ENCODE measurements at places on chromosomes 12 and 14.

DNA sequence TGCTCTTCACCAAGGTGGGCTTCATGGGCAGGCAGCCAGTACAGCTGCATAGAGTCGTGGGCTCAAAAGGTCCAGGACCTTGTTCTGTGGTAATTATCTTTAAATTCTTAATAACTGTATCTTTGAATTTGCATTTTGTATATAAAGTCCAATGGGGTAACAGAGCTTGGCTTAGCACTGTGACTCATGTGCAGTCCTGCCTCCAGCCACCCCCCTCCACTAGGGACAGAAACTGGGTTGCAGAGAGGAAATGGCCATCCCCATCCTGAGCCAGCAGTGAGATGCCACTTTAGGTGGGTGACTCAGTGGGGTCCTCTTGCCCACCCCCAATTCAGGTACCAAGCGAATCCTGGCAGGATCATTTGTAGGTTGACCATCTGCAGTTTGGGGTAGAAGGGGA, 48.1 kb downstream of the EPS8 start:
- DNase-seq, result no peak

- no peak for DNase-seq
These were observed 37.9 kb upstream of the GARIN6 start for GRCh38 chr12:99609455-99610181.

DNA sequence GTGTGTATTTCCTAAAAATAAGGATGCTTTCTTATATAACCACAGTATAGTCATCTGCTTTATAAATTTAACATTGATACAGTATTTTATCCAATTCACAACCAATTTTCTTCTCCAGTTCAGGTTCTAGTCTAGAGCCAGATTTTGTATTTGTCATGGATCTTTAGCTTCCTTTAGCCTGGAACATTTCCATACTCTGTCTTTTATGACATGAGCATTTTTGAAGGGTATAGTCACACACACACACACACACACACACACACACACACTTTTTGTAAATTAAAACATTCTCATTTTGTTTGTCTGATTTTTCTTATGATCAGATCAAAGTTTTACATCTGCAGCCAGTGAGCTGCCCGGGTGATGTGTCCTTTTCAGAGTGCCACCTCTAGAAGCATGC, 25.4 kb downstream of the CGRRF1 start:
- no peak for DNase-seq

DNA sequence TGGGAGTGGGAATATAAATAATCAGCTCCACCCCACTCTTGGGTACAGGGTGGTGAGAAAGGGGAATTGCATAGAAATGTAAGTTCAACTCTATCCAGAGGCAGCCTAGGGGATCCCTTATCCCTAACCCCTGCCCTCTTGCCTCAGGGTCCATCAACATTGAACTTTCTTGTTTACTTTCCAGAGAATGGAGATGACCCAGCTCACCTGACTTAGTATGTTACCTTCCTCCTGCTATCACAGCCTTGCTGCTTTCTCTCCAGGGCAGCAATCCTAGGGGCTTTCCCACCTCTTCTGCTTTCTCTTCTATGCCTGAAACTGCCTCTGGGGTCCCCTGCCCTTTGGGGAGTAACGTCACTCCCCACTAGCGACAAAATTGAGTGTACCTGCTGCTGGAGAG, 2.7 kb downstream of the LRP1 start:
- DNase-seq, result no peak

GRCh38 chr12:87121896-87122295, 865.7 kb upstream of the MGAT4C start:
- no peak for DNase-seq

DNA sequence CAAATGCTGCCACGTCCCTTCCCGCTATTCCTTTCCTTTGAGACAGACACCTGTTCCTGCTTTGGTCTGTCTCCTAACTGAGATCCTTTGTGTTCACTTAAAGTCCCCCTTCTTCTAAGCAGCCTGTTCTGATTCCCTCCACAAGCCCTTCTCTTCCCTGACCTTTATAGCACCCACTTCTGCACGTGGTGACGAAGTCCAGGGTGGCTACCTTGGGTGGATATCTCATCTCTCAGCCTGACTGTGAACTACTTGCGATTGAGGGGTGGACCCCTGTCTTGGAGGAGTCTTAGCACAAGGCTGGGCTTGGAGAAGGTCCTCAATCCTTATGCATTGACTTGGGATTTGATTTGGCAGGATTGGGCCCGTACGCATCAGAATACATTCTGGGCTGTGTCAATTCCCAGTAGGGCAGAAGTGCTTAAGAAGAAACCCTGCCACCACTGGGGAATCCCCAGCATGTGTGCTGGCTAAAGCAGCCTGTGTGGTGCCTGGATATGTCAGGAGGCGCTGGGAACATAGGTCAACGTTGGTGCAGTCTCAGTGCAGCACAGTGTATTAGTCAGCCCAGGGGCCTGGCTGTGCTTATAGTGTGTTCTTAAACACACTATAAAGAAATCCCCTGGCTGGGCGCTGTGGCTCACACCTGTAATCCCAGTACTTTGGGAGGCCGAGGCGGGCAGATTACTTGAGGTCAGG, 23.6 kb downstream of the KRT80 start:
- no peak for DNase-seq

DNA sequence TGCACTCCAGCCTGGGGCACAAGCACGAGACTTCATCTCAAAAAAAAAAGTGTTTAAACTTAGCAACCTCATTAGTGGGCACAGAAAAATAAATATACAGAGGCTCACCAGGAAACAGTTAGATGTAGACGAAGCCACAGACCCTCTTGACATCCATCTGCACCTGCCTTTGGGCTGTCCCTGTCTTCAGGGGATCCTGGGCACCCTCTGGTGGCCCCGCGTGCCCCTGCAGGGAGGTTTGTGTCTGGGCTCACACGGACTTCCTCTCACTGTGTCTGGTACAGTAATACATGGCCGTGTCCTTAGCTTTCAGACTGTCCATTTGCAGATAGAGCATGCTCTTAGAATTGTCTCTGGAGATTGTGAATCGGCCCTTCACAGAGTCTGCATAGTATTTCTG, 916.5 kb downstream of the TMEM121 start:
- DNase-seq, result no peak

GRCh38 chr12:69447892-69448291, 22.3 kb upstream of the FRS2 start:
- no peak for DNase-seq

DNA sequence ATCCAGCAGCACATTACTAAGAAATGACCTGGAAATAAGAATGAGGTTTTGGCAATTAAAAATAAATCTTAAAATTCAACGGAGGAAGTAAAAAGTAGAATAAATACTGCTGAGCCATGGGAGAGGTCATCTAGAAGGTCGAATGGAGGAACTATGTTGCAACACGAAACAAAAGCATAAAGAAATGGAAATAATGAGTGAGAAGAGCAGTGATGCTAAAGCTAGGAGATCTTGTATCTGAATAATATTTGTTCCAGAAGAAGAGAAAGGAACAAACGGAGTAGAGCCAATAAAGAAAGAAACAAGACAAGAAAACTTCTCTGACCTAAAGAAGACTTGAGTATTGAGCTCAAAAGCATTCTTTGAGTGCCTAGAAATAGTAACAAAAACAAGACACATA, 6.6 kb upstream of the KRT7 start:
- no peak for DNase-seq

GRCh38 chr12:69015017-69015416, 82.0 kb upstream of the CPM start:
- DNase-seq, result no peak

GRCh38 chr14:105290621-105291346, 10.0 kb downstream of the BRF1 start:
- no peak for DNase-seq

DNA sequence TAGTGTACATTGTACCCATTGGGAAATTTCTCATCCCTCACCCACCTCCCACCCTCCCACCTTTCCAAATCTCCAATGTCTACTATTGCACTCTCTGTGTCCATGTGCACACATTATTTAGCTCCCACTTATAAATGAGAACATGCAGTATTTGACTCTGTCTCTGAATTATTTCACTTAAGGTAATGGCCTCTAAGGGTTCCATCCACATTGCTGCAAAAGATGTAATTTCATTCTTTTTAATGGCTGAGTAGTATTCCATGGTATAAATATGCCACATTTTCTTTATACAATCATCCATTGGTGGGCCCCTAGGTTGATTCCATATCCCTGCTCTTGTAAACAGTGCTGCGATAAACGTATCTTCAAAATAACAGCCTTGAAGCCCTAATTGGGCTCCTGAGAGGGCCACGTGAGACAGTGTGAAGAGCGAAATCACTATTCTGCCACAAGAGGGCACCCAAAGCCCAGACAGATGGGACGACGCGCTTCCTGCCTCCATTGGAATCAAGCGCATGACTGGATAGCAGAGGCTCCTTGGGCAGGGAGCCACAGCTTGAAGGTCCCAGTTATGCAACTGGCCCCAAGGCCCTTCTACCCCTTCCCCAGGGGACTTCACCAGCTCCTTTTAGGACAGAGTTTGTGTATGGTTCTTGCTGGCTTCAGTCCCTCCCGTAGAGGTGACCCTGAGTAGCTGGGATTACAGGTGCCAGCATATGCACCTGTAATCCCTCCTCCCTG, 21.3 kb upstream of the CD27 start:
- peak; percentile 57 for DNase-seq

DNA sequence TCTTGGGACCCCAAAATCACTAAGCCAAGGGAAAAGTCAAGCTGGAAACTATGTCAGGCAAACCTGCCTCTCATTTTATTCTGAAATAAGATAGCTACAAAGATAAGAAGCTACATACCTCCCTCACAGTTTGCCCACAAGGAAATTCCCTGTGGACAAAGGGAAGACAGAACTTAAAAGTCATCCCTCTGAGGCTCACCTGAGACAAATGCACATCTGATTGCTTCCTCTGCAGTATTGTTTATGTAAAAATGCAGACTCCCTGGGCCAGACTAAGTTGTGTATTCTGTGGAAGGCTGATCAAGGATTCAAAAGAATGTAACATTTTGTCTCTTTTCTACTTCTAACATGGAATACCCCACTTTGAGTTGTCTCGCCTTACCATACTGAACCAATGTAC, 2.5 kb upstream of the PLBD1 start:
- no peak for DNase-seq

DNA sequence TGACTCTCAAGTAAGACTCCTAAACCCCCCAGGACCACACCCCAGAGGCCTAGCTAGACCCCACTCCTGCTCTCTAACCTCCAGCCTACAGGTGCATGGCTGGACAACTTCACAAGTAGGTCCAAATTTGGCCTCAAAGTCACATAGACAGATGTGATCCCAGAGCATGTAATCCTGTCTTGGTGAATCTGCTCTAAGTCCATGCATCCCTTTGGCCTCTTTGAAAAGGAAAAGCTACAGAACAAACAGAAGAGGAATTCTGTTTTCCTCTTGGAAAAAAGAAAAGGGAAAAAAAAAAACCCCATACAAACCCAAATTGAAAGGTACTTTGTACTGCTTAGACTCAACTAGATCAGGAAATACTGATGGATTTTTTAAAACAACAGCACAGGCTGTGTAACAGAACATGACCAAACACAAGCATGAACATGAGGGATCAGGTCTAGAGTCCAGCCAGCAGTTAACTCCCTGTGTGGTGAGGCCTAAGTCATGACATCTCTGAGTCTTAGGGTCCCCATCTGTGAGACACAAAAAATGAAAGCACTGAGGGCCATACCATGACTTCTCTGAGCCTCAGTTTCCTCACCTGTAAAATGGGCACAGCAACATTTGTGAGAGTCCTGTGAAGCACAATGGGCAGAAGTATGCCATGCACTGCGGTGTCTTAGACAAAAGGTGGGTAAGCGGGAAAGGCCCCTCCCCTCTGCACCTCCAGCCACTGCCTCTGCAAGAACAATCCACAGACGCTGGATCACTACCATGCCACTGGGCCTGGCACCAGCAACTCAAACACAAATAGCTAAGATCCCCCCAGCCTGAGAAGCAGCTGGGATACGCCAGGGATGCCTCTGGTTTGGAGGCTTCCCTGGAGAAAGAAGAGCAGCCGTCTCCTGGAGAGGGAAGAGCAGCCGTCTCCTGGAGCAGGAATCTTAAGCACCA, 9.9 kb downstream of the PITPNM2 start:
- no peak for DNase-seq

DNA sequence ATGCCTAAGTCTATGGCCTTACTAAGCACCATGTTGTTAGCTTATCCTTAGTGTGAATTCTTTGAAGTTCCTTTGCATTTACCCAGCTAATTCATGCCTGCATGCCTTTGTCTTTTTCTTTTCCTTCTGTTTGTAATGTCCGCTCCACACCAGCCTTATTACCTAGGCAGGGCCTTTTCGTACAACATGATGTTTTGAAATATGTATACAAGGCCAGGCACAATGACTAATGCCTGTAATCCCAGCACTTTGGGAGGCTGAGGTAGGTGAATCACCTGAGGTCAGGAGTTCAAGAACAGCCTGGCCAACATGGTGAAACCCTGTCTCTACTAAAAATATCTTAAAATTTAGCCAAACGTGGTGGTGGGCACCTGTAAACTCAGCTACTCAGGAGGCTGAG, 1636.5 kb upstream of the SEL1L start:
- DNase-seq, result no peak

GRCh38 chr14:34794217-34794616, 79.8 kb upstream of the CFL2 start:
- DNase-seq, result no peak

GRCh38 chr12:28209782-28210181, 19.5 kb downstream of the CCDC91 start:
- no peak for DNase-seq

GRCh38 chr12:96248136-96248931, 54.2 kb downstream of the ELK3 start:
- no peak for DNase-seq

GRCh38 chr12:111072299-111072698, 151.9 kb upstream of the MYL2 start:
- DNase-seq, result no peak

DNA sequence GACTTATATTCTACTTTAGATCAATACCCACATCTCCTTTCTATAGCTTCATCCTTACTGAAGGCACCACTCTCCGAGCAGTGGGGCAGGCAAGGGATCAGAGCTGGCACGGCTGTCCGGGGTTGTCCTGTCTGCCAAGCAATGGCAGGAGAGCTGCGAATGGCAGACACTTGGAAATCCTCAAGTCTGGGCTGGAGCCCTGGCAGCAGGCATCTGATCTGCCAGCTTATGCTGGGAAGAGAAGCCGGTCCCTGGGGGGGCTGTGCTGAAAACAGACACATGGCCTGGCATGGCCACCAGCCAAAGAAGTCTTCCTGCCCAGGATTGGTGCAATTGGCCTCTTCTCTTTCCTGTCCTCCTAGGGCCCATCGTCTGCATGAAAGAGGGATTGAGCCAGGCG, 280.2 kb upstream of the PWP1 start:
- DNase-seq, result no peak

DNA sequence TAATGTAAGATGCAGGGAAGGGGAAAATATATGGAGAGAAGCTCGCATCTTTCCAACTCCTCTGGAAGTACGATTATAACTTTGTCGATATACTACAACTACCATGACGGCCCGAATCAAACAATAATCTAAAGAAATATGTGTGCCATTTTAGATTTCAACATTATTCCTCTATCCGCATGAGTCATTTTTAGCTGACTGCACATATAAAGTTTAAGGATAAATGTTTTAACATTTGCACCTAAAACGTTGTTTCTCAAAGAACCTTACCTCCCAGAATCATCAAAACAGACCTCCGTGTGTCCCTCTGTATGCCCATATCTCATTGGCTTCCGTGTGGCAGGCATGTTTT, 482 bp downstream of the WDHD1 start:
- DNase-seq, result no peak

GRCh38 chr14:21068521-21069387, 1.4 kb upstream of the ARHGEF40 start:
- DNase-seq, result no peak

- DNase-seq, result no peak
These were observed 55.5 kb upstream of the DAAM1 start for GRCh38 chr14:59132796-59133494.
